ENCODE measurements at places on chromosomes 12 and 14.
A peak's percentile ranks its signal among the peaks of the same experiment; 100 is the strongest.

DNA sequence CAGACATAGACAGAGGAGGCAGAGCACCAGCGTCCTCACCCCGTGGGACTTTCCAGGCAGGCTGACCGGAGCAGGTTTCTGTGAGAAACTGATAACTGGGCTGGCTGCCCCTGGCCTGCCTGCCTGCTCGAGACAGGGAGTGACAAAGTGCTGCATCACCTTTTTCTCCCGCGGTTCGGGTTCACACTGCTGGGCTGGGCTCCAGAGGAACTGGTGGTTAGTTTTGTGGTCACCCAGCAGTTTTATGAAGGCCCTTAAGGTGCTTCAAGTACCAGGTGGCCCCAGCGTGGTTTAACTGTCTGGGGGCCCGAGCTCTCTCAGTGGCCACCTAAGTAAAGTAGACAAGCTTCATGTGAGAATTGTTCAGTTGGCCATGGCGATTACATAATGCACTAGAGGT lies 1073.6 kb downstream of the BCL11B start:
- peak; percentile 68 for DNase-seq

GRCh38 chr12:45708363-45708762 lies 21.1 kb upstream of the ARID2 start:
- DNase-seq, result no peak

- no peak for DNase-seq
These were observed 26.3 kb downstream of the MIPOL1 start for GRCh38 chr14:37223947-37224474.

GRCh38 chr12:129101816-129102215 lies 248.5 kb downstream of the GLT1D1 start:
- DNase-seq, result no peak

DNA sequence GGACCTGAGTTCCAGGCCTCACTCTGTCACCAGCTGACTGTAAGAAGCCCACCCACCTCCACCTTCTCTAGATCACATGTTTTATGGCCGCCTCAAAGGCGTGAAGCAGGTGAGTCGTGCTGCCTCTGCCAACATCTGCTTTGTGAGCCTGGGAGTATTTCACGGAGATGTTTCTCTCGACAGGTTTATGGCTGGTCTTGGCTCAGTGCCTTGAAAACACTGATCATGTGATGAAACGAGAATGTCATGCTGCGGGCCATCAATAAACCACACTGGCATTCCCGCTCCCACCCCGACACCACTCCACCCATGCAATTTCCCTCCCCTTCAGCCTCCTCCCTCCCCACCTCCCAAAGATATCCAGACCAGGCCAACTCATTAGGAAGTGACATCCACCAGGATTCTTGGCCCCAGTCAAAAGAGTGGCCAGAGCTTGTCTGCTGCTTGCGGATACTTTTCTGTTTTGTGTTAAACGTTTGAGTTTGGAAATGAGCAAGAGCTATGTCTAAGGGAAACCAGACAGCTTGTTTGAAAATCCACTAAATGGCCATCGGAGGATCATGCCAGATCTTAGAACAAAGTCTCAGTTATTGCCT lies 53.8 kb upstream of the NTF3 start:
- DNase-seq, result no peak

DNA sequence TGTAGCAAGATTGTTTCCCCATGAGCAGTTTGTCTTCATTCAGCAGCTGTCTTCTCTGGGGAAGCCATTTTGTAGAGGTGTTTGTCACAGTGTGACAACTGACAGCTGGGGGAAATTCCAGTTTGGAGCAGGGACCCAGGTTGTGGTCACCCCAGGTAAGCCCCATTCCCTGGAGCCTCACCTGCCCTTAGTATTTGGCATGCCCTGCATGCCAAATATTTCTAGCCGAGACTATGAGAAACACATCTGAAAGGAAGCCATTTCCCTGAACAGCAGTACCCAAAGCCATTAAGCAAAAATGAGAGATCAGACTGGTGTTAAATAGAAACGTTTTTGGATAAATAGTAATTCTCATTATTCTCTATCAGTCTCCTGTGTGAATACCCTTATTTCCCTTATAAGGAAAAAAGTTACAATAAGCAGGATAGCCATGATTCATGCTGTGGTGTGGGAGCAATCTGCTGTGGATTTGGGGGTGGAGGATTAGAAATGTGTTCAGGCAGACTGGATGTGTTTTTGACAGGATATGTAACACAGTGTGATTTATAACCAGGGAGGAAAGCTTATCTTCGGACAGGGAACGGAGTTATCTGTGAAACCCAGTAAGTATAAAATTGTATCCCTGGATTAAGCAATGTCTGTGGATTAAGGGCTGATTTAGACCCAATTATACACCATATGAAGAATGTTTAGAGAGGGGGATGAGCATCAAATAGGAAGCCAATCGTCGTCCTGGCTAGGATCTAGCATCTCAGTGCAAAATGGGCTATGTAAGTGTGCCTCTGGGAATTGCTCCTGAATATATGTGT lies 68.9 kb downstream of the DAD1 start:
- DNase-seq, result no peak

- no peak for DNase-seq
These were observed 10.7 kb downstream of the SCARB1 start for GRCh38 chr12:124852911-124853427.

DNA sequence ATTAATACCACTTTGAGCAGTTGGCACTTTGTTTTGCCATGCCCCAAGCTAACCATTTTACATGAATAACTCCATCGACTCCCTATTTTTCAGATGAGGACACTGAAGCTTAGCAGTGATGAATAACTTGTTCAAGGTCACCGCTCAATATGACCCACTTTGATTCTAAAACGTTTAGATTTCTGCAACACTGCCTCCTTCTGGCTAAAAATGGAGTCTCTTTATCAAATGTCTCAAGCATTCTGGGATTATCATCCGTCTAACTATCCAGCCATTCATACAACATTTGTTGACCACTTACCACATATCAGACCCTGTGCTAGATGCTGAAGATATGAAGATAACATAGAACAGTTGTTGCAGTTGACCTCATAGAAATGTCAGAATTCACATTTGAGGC lies 298.0 kb downstream of the PPFIA2 start:
- DNase-seq, result no peak

GRCh38 chr12:422526-422925 lies 21.1 kb downstream of the CCDC77 start:
- no peak for DNase-seq

- DNase-seq, result no peak
These were observed 656 bp upstream of the DTD2 start for GRCh38 chr14:31457665-31458659.

- DNase-seq, result no peak
These were observed 282.5 kb upstream of the TMPO start for GRCh38 chr12:98232753-98233390.

DNA sequence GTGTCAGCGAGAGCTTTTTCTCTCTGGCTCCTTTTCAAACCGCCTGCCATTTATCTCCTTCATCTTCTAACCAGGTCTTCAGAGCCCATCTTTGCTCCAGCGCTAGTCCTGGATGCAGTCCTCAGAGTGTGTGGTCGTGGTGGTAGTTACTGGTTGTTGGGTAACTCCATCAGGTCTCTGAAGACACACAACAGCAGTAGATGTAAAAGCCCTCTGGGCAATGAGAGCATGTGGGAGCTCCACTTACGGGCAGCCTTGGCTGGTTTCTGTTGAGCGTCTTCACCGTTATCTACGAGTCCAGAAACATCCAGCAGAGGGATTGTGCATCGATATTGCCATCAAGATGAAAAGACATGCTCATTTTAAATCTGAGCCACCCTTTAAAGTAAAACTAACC lies 61.2 kb downstream of the FBXL14 start:
- peak; percentile 32 for DNase-seq

DNA sequence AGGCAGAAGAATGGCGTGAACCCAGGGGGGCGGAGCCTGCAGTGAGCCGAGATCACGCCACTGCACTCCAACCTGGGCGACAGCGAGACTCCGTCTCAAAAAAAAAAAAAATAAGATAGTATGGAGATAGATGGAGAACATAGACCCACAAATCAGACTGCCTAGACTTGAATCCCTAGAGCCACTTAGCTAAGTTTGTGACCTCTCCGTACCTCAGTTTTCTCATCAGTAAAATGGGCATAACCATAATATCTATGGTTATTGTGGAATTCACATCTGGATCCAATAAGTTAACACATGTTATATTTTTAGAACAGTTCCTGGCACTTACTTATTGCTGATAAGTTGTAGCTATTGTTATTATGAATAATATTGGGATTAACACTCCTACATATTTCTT lies 7.2 kb downstream of the PROX2 start:
- DNase-seq, result no peak

DNA sequence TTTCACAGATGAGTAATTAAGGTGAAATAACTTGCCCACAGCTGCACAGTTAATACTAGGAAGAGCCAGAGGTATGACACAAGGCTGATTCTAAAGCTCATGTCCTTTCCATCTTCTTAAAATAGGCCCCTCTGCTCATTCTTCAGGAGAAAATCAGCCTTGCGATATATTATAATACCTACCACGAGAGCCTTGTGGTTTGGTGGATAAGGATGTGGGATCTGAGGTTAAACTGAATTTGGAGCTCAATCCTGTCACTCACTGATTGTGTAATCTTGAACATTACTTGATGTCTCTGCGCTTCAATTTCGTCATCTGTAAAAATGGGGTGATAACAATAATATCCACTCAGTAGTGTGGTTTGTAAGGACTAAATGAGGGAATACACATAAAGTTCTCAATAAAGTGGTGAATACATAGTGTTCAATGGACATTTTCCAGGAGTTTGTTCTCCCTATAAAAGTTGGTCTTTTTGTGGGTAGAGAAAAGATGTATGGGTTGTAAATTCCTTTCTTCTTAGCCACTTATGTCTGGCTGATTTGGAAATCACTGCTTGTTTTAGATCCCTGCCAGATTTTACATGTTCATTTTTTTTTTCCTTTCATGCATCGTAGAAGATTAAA lies 25.1 kb upstream of the ATP2B1 start:
- peak; percentile 27 for DNase-seq

GRCh38 chr12:118064608-118065007 lies 3.6 kb upstream of the WSB2 start:
- DNase-seq, result no peak

- DNase-seq, result no peak
These were observed 153.0 kb upstream of the FKBP4 start for GRCh38 chr12:2641761-2642160.

DNA sequence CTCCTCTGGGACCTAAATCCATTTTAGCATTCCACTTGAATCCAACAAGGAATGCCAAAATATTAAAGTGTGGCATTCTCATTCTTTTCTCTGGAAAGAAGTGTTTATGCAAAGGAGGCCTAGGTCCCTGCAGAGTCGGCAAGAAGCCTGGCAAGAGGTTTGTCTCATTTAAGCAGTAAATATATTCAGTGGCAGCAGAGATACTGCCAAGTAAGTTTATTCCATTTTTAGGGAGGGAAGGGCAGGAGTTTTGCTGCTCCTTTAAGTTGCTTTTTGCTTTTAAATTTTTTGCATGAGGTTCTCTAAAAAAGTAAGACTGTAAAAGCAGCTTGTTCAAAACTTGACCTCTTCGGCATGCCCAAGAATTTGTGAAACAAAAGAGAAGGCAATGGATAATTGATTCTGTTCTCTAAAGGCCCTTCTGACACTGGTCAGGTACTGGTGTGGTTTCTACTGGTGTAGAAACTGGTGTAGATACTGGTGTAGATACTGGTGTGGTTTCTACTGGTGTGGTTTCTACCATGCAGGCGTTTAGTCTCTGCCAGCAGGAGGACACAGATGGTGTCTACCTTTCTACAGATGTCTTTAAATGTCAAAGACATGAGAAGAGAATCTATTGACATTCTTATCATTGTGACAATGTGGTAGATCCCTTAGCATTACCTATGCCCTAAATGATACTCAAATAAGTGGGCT lies 107.3 kb downstream of the SAMD4A start:
- no peak for DNase-seq

GRCh38 chr12:109329686-109330085 lies 18.0 kb upstream of the MYO1H start:
- no peak for DNase-seq

GRCh38 chr14:96363751-96364336 lies 518 bp downstream of the GSKIP start:
- peak; percentile 38 for DNase-seq

DNA sequence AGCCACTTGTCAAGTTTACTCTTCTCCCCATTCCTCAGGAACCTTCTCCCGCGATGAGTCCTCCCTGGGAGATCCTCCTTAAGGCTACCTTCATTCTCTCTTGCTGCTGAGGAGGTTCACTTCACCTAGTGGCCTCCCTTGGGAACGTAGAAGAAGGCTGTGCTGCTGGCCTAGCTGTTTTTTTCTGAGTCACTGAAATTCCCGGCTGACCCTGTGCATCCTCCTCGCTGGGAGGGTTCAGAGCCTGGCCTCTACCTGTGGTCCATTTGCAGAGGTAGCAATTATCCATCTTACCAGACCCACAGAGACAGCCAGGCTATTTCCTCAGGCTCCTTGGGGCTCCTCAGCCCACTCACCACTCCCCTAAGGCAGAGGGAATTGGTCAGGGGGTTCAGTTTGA lies 4.6 kb downstream of the KRT82 start:
- no peak for DNase-seq

DNA sequence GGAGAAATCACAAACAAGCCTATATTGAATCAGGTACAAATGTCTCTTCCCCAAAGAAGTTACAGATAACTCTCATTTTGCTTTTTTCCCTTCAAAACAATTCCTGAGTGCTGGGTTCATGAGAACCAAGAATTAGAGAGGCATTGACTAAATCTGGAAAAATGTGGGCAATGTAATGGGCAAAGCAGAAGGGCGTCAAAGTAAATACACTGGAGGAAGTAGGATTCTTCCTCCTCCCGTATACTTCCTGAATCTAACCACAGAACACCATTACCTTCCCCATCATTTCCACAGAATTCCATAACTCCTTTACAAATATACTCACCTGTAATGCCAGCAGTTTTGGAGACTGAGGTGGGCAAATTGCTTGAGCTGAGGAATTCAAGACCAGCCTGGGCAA lies 3.0 kb upstream of the RBMS2 start:
- DNase-seq, result no peak

GRCh38 chr14:69667938-69668335 lies 56.5 kb downstream of the SUSD6 start:
- no peak for DNase-seq

DNA sequence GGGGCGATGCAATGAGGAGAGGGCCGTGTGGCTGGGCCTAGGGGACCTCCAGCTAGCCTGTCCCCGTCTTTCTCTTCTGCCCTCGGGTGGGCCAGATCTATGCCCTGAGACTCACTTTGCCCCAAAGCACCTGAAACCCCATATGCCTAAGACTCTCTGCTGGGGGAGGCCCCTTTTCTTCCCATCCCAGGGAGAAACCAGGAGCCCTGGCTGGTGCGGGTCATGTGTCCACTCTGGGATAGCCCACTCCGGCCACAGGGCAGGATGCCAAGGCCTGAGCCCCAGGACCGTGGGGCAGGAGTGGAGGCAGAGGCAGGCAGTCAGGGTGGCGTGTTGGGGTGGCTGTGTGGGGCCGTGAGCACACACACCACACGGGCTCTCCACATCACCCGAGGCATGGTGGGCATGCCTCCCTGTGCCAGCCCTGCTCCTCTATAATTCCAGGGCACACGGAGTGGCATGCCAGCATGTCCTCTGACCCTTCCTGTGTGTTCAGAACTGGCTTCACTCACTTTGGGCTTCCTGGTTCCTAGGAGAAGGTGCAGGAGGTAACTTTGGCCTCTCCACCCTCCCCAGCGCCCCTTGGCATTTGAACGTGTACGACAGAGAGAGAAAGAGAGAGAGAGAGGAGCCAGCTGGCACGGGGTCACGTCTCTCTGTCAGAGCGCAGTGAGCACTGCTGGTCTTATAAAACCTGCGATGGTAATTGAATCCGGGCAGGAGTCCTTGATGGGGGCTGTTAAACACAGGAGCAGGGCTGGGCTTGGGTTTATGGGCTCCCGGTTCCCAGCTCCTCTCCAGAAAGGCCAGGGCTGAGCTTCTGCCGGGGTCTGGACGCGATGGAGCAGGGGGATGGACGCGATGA lies 144.2 kb downstream of the KIF26A start:
- no peak for DNase-seq

- DNase-seq, result no peak
These were observed 87.2 kb downstream of the DAAM1 start for GRCh38 chr14:59275668-59276067.

All from CD4-positive, alpha-beta T cell treated with Interleukin-12 subunit alpha and Interleukin-12 subunit beta, for 1 hour (primary cell).